ENCODE measurements at places on chromosomes 1 and 21. TPM values are rescaled to one million over a fixed set of nuclear protein-coding genes. Genes with fewer than 3 reads are reported as not detected.

The L1TD1 gene
- 0.05 TPM for total RNA-seq

GRCh38 chr1:16720351-16721223, 19.7 kb upstream of the RNU1-4 start:
- DNase-seq, result no peak

DNA sequence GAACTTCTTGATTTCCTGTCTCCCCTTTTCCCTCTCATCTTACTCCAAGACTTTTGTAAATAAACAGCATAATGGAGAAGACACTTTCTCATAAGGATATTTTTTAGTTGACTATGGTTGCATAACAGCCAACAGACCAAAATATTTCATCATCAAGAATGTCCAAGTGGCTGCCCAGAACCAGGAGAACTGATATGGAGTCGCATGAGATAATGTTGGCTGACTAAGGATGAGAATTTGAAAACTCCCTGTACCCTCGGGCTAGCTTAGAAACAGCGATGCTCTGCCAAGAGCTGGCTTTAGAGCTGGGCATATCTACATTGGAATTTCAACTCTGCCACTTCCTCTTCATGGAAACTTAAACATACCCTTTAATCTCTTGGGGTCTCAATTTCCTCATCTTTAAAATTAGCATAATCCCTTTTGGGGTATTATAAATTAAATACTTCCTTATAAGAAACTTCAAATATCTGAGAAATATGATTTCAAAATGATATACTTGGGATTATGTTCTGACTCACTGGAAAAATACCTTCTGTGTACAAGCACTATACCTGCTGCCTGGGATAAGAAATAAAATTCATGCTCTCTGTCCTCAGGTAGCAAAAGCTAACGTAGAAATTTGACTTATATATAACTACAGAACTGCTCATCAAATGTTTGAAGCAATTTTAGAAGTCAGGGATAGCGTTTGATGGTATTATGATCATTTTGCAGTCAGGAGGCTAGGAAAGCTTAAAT, 777.3 kb downstream of the LTN1 start:
- DNase-seq, result peak; percentile 44

GRCh38 chr1:23023174-23023845, 4.0 kb downstream of the KDM1A start:
- DNase-seq, result no peak

All from left ventricle myocardium superior (tissue), 1 donor.